PC-9 (cell line): ENCODE measurements at places on chromosomes 6 and 20. TPM values are rescaled to one million over a fixed set of nuclear protein-coding genes. Genes with fewer than 3 reads are reported as not detected.

The FRS3 gene
- 4.5 and 10.4 TPM in 2 replicates for total RNA-seq

The CALHM4 gene
- not detected in 2 replicates for total RNA-seq

DNA sequence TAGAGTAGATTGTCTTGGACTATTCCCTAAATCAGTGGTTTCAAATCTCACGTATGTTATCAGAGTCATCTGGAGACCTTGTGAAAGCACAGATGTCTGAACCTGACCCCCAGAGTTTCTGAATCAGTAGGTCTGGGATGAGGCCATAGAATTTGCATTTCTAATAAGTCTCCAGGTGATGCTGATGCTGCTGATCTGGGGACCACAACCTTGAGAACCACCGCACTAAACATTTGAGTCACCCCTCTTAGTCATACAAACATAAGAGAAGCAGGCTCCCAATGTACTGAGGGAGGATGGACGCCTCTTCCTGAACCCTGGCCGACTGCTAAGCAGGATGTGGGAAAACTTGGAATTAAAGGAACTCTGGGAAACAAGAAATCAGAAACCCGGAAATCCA, 187.8 kb upstream of the PRDM1 start:
- DNase-seq, result no peak

- no peak for DNase-seq
Observed at GRCh38 chr6:35165630-35166071, 24.5 kb upstream of the TCP11 start.

- no peak for DNase-seq
Observed at GRCh38 chr20:53284256-53284655, 309.4 kb downstream of the ZNF217 start.
